ENCODE measurements at places on chromosomes 1 and 21.

DNA sequence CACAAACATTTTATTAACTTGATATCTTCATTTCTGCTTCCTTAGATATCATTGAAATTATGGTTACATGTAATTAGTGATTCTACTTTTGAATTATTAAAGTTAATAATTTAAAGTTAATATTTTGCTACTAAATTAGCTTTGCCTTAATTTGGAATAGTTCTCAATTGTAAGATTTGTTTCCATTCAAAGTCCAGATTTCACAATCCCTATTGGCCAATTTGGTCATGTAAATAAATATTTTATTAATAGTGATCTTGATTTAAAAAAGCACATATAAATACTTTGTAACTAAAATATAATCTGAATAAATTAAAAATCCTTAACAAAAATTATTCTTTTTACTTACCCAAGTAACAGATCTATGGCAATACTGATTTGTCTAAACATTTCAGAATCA is 1558.6 kb downstream of the NCAM2 start:
- no peak for DNase-seq

- DNase-seq, result no peak
Measured at GRCh38 chr1:48329486-48329885, 107.0 kb downstream of the SLC5A9 start.

DNA sequence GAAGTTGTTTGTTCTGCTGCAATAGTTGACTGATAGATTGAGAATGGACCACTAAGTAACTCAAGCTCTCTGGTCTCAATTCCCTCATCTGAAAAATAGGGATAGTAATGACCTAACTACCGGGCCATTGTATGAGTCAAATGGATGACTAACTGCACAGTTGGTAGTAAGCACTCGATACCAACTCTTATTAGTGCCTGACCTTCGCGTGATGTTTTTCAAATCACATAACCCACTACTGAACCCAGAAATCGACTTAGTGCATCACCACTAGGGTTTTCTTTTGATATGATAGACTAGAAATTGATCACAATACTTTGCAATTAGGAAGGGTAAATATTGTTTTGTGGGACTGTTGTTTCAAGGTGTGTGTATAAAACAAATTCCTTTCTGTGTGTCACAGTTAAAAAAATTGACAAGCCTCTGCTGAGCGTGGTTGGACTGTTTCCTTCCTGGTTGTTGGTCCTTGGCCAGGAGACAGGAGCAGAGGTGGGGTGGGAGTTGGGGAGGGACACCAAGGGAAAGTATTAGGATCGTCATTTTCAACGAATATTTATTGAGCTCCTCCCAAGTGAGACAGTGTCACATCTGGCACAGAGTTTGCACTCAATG is 54.0 kb upstream of the LRP8 start:
- DNase-seq, result no peak

GRCh38 chr1:22711591-22712501 is 1.2 kb downstream of the EPHB2 start:
- no peak for DNase-seq

GRCh38 chr1:91499904-91500755 is 521 bp upstream of the CDC7 start:
- no peak for DNase-seq

- no peak for DNase-seq
Measured at GRCh38 chr1:86410879-86411278, 13.1 kb upstream of the CLCA2 start.

GRCh38 chr1:39044762-39045161 is 18.6 kb downstream of the NDUFS5 start:
- DNase-seq, result no peak

DNA sequence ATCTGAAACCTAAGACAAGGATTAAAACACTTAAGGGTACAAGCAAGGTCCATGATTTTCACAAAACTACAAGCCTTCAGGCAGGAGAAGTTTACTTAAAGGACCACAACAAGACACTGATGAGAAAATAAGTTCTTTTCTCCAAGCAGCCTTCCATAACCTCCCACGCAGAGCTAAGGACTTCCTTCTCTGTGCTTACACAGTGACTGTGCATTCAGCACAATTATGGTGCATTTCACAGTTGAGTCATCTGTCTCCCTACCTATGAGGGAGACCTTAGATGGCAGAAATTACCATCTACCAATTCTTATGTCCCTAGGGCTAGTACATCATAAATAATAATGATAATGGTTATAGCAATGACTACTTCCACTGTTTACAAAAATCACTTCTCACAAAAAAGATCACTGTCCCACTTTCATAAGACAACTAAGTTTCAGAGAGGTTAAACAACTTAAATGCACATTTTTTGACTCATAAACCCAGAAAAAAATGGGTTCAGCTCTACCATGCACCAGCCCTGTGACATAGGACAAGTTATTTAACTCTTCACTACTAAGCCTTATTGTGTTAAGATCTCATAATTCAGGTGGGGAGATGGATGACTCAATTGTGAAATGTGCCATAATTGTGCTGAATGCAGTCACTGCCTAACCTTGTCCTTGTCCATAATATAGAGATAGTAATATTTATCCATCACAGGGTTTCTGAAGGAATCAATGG is 45.3 kb downstream of the TARBP1 start:
- DNase-seq, result no peak

DNA sequence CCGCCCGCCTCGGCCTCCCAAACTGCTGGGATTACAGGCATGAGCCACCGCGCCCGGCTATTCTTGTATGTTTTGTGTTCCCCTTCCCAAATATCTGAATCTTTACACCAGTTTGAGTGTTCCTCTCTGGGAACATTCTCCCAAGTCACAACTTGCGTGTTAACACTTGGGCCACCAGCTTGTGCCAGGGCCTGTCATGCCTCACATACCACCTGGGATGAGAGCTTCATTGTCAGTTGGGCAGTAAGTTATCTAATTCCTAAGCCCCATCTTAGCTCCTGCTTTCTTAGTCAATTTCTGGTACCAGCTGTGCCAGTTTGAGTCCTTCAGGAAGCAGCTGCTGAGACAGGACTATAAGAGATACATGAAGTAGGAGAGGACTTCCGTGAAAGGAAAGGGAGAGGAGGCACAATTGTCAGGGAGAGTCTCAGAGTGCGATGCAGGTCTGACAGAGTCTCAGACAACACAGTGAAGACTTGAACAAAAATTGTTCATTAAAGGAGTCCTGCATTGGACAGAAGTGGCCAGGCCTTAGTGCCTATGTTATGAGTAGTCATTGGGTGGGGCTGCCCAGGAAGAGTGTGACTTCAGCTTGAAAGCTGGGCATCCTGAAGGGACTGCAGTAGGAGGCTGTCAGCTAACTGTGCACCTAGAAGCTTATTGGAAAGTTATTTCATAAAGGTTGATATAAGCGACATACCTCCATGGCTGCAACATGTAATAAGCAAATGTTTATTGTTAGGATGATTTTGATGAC is 17.3 kb downstream of the ZFYVE9 start:
- DNase-seq, result no peak

DNA sequence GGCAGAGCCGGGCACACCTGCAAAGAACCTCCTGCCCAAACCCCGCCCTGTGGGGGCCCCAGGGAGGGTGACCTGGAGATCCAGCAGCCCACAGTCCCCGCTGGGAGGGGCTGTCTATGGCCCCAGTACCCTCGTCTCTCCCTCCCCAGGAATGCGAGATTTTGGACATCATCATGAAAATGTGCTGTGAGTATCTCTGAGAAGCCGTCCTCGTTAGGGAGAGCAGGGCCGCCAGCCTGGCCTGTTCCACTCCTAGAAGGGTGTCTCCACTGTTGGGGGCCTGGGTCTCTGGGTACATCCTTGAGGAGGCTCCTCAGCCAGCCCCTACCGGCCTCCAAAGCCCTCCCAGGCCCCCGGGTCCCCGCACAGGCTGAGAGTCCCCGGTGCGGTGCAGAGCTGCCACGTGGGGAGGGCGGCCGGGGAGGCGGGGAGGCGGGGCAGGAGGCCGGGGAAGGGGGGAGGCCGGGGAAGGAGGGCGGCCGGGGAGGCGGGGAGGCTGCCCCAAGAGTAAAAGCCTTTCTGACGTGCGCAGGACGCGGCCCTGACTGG is 18.7 kb downstream of the COL6A1 start:
- no peak for DNase-seq

DNA sequence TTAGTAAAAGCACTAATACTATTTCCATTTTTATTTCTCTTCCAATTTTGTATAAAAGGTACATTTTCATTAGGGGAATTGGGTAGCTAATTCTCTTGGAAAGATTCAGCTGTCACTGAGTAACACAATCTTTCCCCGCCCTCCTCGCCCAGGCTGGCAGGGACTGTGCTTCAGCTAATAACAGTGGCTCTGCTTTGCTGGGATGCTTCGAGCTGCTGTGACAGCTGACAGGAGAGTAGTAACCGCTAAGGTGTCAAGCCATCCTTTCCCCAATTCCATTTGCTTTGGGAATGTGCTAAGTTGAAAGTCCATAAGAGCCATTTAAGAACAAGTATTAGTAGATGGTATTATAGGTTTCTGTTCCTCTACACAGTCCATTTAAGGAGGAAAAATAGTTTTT is 106.7 kb upstream of the NRIP1 start:
- DNase-seq, result no peak

DNA sequence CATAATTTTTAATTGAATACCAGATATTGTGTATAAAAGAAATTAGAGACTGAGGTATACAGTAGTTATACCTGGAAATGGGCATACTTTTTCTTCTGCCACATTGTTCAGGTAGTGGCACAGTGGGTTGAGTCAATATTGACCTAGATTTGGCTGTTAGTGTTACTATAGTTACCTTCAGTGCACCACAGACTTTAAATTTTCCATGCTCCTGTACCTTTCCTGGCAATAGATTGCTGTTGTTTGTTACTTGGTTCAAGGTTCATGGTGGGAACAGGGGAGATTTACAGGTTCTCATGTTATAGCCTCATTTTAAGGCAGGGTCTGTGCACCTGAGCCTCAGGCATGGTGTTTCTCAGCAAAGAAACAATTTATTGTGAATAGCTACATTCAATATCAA is 218.7 kb downstream of the LBR start:
- no peak for DNase-seq

DNA sequence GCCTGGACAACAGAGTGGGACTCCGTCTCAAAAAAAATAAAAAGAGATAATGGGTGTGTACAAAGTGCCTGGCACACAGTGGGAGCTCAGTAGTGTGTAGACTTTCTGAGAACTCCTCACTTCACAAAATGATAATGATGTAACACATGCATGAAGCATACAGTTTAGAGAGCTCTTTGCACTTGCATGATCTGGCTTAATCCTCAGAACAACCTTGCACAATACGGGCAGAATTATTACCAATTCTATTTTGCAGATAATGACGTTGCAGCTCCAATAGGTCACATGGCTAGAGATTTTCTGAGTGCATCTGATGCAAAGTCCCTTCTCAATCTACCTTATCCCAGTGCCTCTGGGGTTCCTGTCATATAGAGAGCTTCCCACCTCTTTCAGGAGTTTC is 71.4 kb downstream of the CD247 start:
- DNase-seq, result no peak

GRCh38 chr1:39129514-39129913 is 75.0 kb upstream of the MACF1 start:
- no peak for DNase-seq

DNA sequence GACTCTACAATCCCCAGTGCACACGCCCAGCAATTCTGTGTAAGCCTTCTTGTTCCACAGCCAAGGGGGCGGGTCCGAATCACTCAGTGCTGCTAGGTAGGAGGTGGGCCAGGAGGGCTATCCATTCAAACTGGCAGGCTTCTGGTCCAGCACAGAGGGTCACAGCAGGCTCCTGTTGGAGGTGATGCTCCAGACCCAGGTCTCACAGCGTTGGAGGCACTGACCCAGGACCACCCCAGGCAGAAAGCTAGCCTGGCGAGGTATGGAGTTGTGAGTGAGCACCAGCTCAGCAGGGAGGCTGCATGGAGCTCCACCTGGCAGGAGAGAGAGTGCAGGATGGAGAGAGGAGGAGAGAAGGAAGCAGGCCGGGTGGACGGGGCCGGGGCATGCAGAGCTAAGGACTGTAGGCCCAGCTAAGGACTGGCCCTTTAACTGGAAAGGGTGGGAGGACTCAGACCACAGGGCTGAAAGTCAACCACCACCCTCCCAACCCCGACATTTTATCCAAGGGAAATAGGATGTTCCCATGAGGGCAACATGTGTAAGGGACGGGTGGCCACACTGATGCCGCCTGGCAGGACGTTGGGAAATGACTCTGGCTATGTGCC is 38.7 kb downstream of the GPR161 start:
- no peak for DNase-seq

DNA sequence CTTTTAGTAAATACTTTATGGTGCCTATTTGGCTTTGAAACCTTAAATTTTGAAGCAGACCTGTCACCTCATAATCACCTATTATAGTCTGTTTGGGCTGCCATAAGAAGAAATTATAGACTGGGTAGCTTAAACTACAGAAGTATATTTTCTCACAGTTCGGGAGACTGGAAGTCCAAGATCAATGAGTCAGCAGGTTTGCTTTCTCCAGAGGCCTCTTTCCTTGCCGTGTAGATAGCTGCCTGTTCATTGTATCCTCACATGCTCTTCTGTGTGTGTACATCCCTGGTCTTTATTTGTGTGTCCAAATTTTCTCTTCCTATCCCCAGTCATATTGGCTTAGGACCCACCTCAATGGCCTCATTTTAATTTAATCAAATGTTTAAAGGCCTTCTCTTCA is 518.2 kb downstream of the ADGRL2 start:
- DNase-seq, result no peak

GRCh38 chr1:223345720-223346119 is 18.3 kb downstream of the SUSD4 start:
- no peak for DNase-seq

- DNase-seq, result no peak
Measured at GRCh38 chr1:41313661-41314131, 47.5 kb upstream of the FOXO6 start.

DNA sequence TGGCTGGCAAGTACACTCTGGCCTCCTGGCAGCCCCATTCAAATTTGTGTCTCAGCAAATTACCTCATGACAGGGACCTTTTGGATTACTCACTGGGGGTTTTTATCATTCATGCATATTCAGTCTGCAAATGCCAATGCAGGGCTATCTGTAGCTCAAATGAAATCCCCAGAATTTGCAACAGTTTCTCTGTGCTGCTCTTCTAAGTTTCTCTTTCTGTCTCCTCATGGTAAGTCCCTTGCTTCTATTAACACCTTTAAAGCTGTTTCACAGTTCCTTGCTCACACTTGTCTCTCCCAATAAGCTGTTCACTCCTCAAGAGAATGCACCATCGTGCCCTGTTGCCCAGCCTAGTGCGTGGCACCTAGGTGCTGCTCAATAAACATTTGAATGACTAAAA is 3.3 kb upstream of the FAM78B start:
- DNase-seq, result no peak

GRCh38 chr1:212699625-212700222 is at the start of gene BATF3:
BATF3 (minus strand) TSS chr1:212699840; CDS start chr1:212699762, 78 bp downstream.
- no peak for DNase-seq

- no peak for DNase-seq
Measured at GRCh38 chr1:93434987-93435386, 12.9 kb upstream of the FNBP1L start.

- no peak for DNase-seq
Measured at GRCh38 chr1:160247053-160247452, 15.3 kb downstream of the DCAF8 start.

- DNase-seq, result no peak
Measured at GRCh38 chr1:116880917-116881316, 28.8 kb upstream of the PTGFRN start.

Data from activated CD4-positive, CD25-positive, alpha-beta regulatory T cell (primary cell).